ENCODE measurements at places on chromosomes 3 and 15.

GRCh38 chr3:109559389-109559788, 222.0 kb upstream of the DPPA4 start:
- DNase-seq = peak; percentile 3

DNA sequence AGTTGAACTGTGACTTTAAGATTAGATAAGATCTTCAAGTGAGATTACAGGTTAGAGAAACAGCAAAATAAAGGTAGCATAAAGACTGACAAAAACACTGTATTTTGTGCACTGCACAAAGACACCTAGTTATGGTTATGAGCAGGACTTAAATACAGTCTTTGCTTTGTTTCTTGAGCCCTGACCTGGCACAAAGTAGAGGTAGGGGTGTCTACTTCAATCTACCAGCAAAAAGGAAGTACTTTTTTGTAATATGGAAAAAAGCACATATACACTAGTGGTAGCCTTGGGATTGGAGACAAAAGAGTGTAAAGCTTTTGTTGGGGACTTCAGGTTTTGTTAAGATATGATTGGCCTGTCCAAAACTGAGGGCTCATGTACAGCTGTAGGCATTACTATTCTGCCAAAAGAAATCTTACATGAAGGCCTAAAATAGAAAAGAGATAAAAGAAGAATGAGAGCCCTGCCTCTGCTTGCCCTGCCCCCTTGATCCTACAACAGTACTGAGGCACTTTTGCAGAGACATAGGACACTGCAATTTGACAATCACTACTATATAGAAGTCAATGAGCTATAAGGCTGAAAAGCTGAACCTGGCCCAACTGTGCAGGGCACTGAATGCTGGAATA, 194.3 kb downstream of the CBLB start:
- no peak for DNase-seq

- no peak for DNase-seq
Observed at GRCh38 chr3:191987831-191988350, 526.9 kb downstream of the PYDC2 start.

DNA sequence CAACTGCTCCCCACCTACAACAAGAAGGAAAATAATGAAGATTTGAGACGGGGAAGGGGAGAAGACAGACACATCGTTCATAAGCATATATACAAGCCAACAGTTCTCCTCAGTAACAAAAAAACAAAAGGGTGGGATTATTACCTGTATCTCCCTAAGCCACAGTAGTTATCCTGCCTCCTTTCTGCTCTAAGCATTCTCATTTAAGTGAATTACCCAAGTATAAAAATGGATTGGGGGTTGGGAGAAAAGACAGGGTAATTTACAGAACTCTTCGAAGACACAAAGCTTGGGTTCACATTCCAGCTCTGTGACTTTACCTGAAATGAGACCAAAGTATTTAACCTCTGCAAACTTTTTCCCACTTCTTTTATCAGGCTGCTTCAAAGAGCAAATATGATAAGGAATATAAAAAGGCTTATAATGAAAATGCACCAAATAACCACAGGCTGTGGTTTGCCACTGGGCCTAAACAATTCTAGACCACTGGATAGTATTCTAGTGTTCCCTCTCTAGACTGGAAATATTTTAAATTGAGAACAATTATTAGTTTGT, 64.4 kb downstream of the UACA start:
- DNase-seq = no peak

GRCh38 chr3:33768578-33769330, 29.7 kb upstream of the PDCD6IP start:
- no peak for DNase-seq

DNA sequence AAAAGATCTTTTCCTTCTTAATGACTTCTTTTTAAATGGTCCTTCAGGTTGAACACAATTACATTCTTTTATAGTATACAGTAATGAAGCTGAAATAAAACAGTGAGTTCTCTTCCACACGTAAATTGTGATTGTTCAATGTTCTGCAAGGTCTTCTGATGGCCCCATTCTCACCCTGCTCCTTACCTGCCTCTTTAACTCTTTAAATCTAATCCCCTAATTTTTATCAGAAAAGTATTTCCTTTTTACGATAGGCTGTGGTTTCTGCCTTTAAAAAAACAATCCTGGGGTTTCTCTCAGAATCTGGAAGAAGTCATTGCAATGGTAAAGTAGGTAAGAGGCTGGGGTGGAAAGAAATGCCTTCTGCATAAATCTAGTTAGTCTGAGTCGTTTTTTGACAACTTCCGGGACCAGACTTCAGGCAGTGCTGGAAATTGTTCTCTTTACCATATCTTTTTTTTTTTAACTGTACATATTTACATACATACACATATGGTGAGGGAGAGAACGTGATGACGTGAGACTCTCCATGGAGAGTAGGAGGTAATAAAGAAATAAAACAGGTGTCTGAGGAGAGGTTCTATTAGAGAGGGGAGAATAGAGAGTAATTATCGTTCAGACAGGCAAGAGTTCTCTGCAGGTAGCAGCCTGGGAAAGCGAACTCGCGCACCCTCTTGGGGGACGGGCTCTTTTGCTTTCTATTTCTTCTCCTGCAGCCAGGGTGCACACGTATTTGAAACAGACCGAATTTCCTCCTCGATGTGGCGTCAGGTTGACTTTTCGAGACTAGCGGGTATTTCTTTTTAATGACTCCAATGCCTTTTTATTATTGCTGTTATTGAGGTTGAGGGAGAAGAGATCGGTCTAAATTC, at the start of gene SIDT1:
TSS of gene SIDT1 (plus strand) at position 730 of the 872 bp plus-strand sequence. CDS start 467 bp downstream, outside the sequence.
- DNase-seq = no peak

GRCh38 chr3:128359846-128360642, 106.6 kb downstream of the DNAJB8 start:
- no peak for DNase-seq

DNA sequence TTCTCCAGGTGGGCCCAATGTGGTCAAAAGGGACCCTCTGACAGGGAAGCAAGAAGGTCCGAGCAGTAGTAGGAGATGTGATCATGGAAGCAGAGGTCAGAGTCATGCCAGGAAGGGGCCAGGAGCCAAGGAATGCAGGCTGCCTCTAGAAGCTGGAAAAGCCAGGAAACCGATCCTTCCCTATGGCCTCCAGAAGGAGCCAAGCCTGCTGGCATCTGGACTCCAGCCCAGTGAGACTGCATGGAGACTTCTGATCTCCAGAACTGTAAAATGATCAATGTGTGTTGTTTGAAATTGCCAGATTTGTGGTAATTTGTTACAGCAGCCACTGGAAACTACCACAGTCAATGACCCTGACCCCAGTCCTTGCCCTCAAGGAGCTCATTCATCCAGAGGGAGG, 56.8 kb upstream of the SPATA12 start:
- no peak for DNase-seq

GRCh38 chr3:172606021-172606420, 82.8 kb upstream of the TNFSF10 start:
- peak; percentile 63 for DNase-seq

DNA sequence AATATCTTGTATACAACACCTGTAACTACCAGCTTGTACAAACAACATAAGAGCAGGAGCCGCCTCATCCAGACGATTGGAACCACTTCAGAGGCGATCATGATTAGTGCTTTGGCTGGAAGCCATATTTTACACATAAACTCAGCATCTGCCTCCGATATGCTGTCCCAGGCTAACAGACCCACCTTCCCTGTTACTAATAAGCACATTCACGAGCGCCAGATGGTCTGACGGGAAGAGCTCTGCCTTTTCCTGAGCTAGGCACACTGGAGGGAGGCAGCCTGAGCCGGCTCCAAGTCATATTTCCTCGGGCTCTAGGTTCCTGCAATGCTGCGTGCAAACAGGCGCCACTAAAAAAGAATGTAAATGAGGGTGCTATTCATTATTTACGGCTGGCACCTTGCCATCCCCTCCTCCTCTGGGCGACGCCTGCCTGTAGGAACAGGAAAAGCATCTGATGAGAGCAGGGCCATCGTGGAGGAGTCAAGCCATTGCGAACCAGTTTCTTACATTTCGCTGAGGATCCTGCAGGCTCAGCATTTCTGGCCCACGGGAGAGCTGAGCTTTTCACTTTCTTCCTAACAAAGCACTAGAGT, 98.2 kb downstream of the ANXA2 start:
- no peak for DNase-seq

DNA sequence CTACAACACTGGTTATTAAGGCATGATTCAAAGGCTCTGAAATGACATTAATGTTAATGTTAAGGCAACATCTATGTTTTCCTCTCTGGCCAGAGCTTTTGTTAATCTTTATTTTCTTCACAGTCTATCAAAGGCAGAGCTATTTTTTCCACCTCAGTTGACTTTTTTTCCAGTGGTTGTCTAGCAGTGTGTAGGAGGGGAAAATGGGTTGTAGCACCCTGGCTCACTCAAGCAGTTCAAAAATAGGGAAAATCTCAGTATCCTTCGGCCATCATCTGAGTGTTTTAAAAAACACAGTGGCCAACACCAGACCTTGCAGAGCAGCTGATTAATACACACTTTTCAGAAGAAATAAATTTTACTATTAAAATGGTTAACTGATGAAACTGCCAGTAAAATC, 21.4 kb downstream of the CBLB start:
- no peak for DNase-seq

- DNase-seq = peak; percentile 95
Observed at GRCh38 chr3:125125821-125126245, 70.0 kb upstream of the HEG1 start.

GRCh38 chr3:189249987-189250386, 78.2 kb downstream of the TPRG1 start:
- no peak for DNase-seq

- DNase-seq = no peak
Observed at GRCh38 chr3:159789742-159790635, 198.6 kb upstream of the IL12A start.

- DNase-seq = peak; percentile 19
Observed at GRCh38 chr3:33975463-33975862, 177.0 kb downstream of the PDCD6IP start.

DNA sequence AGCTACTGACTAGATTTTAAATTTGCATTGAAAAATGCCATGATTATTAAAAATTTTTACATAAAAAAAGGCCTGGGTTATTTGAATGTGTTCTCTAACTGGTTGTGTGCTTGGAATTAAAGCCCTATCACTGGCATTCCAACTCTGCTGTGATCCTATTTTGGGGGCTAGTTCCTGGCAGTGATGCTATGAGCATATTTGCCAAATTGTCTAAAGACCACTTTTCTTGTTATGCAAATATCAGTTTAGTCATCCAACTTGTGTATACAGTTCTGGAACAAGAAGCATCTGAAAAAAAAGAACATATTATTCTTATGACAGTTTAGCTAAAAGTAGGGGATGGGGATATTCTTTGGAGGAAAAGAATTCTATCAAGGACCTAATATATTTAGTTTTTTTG, 243.4 kb upstream of the ZNF717 start:
- peak; percentile 54 for DNase-seq

GRCh38 chr3:133868758-133869475, 26.8 kb downstream of the RAB6B start:
- DNase-seq = no peak

GRCh38 chr15:78364233-78364632, 24.1 kb downstream of the CRABP1 start:
- DNase-seq = no peak

DNA sequence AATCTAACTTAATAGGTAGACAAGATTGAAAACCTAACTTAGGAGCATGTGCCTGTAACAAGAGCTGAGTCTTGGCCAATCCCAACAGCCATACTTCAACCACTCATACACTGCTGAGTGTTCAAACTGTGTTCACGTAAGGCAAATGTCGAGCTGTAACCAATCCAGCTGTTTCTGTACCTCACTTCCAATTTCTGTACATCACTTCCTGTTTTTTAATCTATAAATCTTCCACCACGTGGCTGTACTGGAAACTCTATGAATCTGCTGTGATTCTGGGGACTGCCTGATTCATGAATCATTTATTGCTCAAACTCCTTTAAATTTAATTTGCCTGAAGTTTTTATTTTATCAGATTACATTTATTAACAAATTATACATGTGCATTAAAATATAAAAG, 44.6 kb upstream of the NEDD4 start:
- peak; percentile 67 for DNase-seq

- DNase-seq = peak; percentile 72
Observed at GRCh38 chr15:52246686-52247431, 48.7 kb downstream of the MYO5C start.

DNA sequence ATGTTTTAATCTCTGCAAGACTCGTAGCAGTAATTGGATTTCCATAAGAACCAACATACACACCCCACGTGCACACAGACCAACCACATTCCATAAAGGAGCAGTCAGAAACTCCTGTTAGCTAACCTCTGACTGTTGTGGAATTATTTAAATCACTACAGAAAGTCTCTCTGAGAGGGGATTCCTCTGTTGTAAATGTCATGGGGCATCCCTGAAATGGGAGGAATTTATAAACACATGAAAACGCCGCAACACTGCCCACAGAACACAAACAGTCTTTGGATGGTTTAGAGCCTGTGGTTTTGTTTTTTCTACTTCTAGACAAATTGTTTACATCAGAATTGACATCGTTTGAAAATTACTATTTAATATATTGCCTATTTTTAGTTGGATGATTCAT, 740.1 kb upstream of the GRM7 start:
- DNase-seq = no peak

DNA sequence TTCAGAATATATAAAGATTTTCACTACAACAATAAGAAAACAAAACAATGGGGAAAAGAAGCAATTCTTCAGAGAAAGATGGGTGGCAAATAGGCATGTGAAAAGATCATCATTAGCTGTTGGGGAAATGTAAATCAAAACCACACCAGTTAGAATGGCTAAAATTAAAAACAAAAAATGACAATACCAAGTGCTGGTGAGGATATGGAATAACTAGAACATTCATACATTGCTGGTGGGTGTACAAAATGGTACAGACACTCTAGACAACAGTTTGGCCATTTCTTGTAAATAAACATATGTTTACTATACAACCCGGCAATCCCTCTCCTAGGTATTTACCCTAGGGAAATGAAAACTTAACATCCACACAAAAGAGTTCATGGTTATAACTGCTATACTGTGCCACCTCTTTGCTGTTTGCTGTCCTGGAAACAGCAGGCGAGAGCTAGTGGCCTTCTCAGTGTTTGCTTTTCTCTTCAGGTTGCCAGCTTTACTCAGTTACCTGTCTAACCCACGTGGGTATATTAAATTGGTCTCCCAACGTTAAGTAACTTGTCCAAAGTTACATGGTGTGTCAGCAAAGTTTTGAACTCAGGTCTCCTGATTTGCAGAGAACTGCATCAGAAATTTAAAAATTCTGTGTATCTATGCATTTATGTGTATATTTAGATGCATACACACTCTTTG, 4.6 kb upstream of the NIT2 start:
- DNase-seq = no peak

GRCh38 chr3:25483456-25483855, 55.4 kb downstream of the RARB start:
- no peak for DNase-seq

DNA sequence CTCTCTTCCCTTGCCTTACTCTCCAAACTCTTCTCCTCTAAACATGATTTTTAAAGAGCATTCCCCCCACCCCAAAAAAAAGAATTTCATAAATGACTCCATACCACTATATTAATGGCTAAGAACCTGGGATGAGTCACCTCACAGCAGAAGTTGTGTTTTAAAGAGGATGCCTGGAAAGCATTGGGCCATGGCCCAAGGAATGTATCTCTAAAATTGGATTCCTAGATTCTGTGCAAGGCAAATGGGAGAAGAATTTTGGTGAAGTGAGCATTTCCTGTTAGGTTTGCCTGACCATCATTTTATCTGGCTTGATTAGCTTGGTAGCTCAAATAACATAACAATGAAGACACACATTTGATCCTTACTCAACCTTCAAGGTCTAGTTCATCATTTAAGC, 251.4 kb downstream of the NR1D2 start:
- no peak for DNase-seq

Measured in IMR-90 (cell line).